ENCODE measurements at places on chromosomes 1 and 21.

DNA sequence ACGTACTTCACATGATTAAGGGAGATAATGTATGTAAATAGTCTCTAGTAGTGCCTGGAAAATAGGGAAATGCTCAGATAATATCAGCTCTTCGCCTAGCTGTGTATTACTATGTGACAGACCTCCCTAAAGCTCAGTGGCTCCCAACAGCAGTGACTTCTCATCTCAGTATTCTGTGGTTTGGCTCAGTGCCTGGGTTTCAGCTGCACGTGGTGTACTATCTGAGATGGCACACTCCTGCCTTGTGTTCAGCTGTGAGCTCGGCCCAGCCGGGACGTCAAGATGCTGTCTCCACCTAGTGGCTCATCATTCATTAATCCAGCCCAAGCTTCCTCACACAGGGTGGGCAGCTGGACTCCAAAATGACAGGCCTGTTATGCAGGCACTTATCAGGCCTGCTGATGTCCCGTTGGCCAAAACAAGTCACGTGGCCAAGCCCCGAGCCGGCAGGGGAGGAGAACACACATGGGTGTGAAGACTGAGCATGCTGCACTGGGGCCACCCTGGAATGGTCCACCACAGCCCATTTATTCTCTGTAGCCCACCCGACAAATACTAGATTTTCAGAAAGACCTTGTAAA lies 17.8 kb downstream of the SLFNL1 start:
- DNase-seq = peak; percentile 74

DNA sequence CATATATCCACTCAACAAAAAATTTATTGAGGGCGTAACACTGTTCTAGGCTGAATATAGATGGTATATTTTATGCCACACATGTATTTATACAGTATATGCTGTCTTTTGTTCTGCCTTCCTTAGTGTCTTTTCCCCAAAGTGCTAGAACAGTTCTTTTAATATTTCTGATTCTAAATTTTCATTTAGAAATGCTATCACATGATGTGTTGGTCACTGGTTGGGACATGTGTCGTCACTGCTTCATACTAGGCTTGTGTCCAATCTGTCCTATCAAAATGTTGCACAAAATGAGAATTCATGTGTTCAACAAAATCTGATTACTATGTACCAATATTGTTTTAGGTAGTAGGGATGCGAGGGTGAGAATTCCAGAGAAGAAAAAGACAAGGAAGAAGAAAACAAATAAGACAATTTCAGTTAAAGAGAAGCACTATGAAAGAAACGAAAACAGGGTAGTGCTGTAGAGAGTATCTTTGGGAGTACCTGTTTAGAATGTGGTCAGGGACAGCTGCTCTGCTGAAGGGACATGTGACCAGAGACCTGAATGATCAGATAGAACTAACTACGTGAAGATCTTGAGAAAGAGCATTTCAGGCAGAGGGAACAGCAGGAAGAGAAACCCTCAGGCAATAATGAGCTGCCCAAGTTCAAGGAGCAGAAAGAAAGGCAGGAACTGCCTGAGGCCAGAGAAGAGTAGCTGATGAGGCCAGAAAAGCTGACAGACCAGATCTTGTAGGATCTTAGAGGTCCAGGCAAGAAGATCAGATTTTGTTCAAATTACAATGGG lies 1.3 kb downstream of the KMO start:
- peak; percentile 16 for DNase-seq

- no peak for DNase-seq
Observed at GRCh38 chr1:44785029-44785380, 3.0 kb downstream of the BEST4 start.

GRCh38 chr1:147177611-147178380 lies 5.5 kb upstream of the PRKAB2 start:
- DNase-seq = no peak

GRCh38 chr1:186999506-186999905 lies 170.8 kb downstream of the PLA2G4A start:
- no peak for DNase-seq

DNA sequence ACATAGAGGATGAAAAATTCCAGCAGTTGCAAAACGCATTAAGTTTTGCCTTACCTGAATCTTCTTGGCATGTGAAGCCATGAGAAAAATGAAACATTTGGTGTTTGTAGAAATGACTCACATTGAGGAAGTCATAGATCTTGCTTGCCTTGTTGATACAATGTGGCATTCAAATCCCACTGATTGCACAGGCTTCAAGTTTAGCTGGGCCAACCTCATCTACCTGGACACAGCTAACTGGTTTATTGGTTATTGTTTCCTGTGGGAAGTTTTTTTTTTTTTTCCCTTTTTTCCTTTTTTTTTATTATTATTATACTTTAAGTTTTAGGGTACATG lies 168.9 kb upstream of the C21orf91 start:
- DNase-seq = no peak

DNA sequence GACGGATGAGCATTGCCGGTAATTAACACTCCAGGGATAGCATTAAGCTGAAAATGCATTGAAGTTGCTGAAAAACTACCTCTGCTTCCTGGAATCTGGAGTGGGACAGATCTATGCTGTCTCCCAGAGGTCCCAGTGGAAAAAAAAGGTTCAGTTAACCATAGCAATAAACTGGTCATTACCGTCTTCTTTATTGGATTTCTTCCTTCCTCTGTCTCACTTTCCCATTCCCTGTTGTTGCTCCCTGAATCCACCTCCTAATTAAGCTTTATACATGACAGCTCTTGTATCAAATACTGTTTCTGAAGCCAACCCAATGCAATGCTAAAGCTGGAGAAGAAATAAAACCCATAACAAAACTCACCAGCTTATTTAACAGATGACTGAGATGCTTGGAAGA lies 1805.9 kb downstream of the NCAM2 start:
- DNase-seq = no peak

- DNase-seq = peak; percentile 26
Observed at GRCh38 chr21:33070998-33071769, 1.2 kb downstream of the OLIG1 start.

- DNase-seq = no peak
Observed at GRCh38 chr1:198259333-198260074, 102.7 kb downstream of the NEK7 start.

DNA sequence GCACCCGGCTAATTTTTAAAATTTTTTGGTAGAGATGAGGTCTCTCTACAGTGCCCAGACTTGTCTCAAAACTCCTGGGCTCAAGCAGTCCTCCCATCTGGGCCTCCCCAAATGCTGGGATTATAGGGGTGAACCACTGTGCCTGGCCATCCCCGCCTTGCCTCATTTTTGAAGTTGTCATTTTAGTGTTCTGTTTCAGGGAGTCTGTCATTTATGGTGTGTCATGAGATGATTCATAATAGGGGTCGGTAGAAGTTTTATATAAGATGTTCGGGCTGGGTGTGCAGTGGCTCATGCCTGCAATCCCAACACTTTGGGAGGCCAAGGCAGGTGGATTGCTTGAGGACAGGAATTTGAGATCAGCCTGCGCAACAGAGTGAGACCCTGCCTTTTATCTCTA lies 8.5 kb downstream of the PRCC start:
- DNase-seq = no peak

DNA sequence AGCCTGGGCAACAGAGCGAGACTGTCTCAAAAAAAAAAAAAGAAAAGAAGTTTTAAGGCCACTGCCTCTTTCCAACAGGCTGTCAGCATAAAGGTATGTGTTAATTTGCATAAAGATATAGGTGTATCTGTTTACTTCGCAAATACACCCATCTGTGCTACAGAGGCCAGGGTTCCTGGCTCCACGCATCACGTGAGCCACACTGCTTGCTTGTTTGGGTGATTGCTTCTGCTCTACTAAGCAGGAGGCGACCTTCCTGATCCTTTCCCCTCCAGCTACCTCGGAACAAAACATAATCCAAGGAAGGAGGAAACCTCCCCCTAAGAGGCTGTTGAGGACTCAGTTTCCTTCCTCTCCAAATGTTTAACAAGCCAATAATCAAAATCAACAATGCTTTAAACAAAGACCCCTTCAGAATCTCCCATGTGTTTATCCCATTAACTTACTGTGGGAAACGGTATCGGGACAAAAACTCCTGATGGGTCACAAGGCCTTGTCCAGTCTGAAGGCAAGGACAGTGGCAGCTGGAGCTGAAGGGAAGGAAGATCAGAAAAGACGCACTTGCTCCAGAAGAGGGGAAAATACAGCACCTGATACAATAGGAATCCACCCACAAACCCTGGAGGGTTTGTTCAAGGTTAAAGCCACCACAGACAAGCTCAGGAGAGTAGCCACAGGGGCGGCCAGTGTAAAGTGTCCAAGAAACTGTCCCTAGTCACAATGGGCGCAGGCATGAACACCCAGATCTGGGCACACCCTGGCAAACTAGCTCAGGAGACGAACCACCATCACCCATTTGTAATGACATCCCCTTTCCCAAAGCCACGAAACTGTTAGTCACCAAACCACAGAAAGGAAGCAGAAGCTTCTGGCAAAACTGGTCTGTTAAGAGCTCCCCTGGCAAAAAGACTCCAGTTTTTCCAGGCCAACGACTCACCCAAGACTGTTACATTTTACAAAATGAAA lies 17.2 kb downstream of the CTNNBIP1 start:
- DNase-seq = no peak

DNA sequence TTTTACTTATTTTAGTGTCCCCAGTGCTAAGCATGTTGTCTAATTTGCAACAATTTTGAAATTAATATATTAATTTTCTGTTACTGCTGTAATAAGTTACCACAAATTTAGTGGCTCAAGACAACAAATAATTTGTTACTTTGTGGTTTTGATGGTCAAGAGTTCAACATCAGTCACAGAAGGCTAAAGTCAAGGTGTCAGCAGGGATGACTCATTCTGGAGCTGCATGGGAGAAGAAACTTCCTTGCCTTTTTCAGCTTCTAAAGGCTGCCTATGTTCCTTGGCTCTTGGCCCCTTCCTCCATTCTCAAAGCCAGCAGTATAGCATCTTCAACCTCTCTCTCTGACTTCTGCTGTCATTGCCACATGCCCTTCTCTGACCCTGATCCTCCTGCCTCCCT lies 271.8 kb downstream of the HLX start:
- DNase-seq = no peak

DNA sequence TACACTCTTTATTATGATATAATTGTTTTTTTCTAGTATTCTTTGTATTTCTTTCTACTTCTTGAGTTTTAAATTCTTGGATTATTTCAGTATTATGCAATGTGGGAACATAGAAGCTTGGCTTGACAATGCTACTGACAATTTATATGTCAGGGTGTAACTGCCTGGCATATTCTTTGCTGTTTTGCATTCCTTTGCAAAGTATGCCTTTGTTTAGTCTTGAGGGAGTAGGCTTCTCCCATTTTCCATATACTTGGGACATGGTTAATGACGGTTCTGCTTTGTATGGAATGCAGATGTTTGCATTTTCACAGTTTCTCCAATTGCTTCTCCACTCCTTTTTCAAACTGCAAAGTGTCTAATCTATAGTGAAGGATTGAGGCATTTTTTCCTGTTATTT lies 109.8 kb downstream of the HMCN1 start:
- DNase-seq = no peak

DNA sequence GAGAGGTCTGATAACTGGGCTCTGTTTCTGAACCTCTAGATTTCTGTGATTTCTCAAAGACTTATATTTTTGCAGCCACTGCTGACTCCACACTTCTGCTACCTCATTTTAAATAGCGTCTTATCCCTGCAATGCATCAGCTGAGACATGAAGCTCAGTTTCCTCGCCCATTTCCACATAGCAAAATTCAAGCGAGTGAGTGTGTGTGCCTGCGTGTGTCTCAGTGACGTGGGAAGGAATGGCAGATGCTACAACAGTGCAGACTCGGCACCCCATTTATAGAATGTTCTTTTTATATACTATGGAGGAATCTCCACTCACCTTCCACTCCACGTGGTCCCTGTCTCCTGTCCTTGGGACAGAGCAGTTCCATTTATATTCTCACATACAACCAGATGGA lies 35.7 kb downstream of the ZMYND12 start:
- no peak for DNase-seq

GRCh38 chr1:89698624-89699023 lies 65.7 kb downstream of the LRRC8C start:
- no peak for DNase-seq

GRCh38 chr1:179017383-179018326 lies 8.0 kb upstream of the FAM20B start:
- no peak for DNase-seq

- DNase-seq = no peak
Observed at GRCh38 chr1:154330669-154331068, 5.3 kb downstream of the ATP8B2 start.

- DNase-seq = no peak
Observed at GRCh38 chr1:149923626-149924025, 4.0 kb downstream of the SF3B4 start.

- no peak for DNase-seq
Observed at GRCh38 chr1:60152891-60153290, 79.3 kb upstream of the C1orf87 start.

GRCh38 chr21:44931137-44931500 lies 8.7 kb upstream of the SLX9 start:
- peak; percentile 80 for DNase-seq

- no peak for DNase-seq
Observed at GRCh38 chr1:44501047-44501890, 96.2 kb downstream of the RNF220 start.

- DNase-seq = no peak
Observed at GRCh38 chr1:185533596-185533995, 200.6 kb upstream of the HMCN1 start.

- no peak for DNase-seq
Observed at GRCh38 chr1:6918186-6918924, 133.1 kb downstream of the CAMTA1 start.

DNA sequence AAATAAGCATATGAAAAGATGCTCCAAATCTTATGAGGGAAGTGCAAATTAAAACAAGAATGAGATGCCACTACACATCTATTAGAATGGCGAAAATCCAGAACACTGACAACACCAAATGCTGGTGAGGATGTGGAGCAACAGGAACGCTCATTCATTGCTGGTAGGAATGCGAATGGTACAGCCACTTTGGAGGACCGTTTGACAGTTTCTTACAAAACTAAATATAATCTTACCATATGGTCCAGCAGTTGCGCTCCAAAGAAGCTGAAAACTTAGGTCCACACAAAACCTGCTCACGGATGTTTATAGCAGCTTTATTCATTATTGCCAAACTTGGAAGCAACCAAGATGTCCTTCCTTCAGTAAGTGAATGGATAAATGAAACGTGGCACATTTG lies 50.3 kb downstream of the POFUT2 start:
- DNase-seq = no peak

DNA sequence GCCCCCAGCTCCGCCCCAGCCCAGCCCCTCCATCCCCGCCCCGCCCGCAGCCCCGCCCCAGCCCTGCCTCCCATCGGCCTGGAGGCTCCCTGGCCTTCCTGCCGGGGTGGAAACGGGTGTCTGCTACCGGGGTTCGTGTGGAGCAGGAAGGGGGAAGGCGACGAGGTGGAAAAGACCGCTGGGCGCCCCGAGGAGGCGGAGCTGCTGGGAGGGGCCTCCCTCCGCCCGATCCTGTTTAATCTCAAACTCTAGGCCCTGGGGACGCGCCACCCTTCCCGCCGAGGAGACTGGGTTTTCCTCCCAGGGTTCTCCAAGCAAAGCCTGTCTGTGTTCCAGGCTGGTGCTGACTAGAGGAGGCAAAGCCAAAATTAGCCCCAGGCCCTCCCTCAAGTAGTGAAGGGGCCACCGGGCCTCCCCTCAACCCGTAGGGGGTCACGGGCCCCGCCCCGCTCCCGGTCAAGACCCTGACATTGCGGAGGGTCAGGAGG lies 16.2 kb upstream of the TTLL10 start:
- peak; percentile 70 for DNase-seq

GRCh38 chr1:6509919-6510291 lies 18.4 kb upstream of the PLEKHG5 start:
- DNase-seq = no peak

- no peak for DNase-seq
Observed at GRCh38 chr1:1527092-1527816, 13.2 kb downstream of the TMEM240 start.

GRCh38 chr1:212864201-212864600 lies 6.1 kb downstream of the FLVCR1 start:
- no peak for DNase-seq

- DNase-seq = no peak
Observed at GRCh38 chr1:215905493-215906115, 338.5 kb downstream of the KCTD3 start.
